ENCODE measurements at places on chromosomes 2 and 18.
A peak's percentile ranks its signal among the peaks of the same experiment; 100 is the strongest.

DNA sequence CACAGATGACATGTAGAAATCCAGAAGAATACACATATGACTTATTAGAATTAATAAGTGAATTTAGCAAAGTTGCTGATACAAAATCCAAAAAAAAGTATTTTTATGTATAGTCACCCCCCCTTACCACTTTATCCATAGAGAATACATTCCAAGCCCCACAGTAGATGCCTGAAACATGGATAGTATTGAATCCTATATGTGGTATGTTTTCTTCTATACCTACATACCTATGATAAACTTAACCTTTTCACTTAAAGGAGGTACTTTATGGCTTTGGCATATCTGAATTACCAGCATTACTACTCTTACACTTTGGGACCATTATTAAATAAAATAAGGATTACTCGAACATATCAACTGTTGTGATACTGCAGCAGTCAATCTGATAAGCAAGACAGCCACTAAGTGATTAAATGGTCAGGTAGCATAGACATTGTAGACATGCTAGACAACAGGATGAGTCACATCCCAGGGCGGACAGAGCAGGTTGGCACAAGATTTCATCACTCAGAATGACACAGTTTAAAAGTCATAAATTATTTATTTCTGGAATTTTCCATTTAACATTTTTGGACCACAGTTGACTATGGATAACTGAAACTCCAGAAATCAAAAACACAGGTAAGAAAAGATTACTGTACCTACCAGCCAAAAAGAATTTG, 208.2 kb upstream of the CHAC2 start:
- DNase-seq = no peak

DNA sequence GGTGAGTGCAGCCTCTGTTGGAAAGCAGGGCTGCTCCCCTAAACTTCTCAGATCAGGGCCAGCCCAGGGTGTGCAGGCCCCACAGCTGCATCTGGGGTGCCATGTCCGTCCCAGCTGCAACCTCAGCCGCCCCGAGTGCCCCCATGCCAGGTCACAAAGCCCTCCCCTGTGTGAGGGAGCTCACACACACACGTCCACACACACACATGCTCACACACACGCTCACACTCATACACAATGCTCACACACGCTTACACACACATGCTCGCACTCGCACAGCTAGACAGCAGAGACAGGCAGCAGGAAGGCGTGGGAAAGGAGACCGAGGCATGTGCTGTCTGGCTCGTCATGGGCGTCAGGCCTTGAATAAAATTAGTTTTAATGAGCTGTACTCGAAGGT, 55.4 kb downstream of the ADI1 start:
- no peak for DNase-seq

DNA sequence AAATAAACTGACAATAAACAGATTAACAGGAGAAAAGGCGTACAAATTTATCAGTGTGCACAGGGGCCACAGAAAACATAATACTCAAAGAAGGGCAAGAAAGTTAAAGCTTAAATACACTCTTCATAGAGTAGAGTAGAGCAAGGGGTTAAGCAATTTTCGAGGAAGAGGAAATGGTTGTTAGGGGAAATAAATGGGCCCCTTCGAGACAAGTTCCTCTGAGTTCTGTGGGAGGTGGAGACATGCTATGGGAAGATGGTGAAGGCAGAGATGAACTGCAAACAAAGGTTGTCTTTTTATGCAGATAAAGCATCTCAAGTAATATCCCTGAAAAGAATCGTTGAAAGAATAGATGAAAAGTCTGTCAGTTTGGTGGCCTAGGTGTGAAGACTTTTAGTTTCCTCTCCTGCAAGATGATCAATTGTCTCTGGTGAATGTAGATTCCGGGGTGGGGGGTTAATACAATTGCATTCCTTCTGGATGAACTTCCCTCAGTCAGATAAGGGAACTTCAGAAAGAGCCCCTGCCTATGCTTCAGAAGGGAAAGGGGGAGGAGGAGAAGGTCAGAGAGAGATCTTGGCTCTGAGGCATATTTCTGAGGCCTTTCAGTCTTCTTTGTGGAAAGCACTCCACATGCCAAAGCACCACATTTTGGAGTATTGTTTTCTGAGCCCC, 127.0 kb downstream of the METTL4 start:
- DNase-seq = no peak

GRCh38 chr2:209424199-209424701, 403 bp downstream of the MAP2 start:
- DNase-seq = no peak

DNA sequence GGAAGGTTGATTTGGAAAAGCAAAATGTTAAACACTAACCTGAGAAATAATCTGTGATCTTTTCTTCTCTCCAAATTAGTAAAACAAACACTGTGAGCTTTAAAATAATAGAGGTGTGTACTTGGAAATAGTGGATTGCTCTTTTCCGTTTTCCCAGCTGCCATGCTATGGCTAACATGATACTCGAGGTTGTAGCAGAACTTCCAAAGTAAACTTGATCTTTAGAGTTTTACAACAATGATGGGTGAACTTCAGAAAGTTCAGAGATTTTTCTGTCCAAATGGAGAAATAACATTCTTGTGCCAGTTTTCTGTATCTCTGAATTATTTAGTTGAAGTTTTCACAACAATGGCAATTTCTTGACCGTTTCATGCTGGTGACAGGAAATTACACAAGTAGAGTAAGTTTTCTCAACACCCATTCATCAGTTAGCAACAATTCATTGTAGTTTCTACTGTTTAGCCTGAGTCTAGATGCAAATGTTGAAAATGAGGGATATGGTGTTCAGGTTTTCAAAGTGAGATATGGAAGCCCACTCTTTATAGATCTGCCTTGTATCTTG, 135.3 kb upstream of the CTAGE1 start:
- no peak for DNase-seq

DNA sequence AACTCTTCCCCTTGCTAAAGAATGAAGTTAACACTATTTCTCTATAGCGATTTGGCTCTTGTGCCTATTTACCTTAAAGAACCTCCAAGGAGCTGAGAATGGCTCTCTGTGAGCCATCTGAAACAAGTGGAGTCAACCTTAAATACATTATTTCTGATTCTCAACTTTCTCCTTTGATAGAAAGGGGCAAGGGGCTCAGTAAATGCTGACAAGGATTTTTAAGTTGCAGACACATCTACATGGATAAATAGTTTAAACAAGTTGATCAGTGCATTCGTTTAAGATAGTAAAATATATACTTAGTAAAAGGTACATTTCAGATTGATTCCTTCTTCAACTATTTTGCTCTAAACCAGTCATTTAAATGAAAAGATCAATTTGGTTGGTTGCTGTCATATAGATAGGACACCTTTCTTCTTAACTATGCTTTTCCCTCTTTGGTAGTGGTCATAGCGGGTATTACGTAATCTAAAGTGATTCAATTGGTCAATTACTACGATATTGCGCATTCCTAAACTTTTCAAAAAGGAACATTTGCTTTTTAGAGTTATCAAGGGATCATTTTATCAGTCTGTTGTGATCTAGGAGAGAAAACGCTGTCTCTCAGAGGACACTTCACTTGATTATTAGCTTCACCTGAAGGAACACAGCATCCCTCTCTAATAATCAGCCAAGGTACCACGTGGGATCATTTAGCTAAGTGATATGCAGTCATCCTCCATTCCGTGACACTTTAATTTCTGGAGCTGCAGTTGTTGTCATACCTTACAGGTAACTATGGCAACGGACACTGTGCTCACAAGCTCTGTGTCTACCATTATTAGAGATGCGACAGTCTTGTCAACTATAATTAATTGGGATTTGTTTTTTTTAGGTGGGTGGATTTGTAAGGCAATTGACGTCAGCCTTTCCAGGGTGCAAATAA, 50.9 kb upstream of the KCNE4 start:
- DNase-seq = no peak

DNA sequence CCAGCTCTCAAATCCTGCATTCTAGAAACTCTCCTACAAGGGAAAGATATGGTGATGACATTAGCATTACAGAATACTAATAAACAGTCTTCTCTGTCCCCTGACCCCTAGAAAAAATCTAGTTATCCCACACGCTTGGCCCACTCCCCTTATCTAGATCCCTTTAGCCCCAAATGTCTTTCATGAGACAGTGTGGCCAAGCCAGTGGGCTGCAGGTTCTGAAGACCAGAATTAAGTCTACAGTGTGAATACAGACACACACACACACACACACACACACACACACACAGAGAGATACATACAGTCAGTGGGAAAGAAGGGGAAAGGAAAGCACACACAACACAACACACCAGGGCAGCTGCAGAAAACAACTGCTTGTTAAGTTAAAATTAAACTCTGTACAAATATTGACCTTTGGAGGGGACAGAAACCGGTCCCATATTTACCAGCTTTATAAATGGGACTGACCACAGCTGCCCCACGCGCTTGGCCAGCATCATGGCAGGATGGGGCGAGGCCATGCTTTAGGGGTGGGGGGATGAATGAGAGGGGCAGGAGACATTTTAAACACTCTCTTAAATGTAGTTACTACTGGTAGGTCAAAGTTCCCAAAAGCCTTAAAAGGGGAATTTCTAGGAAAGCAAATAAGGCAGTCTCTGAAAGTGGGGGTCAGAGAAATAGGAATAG, 49.1 kb downstream of the NHEJ1 start:
- no peak for DNase-seq

GRCh38 chr18:67639872-67640271, 123.4 kb upstream of the DSEL start:
- DNase-seq = no peak

DNA sequence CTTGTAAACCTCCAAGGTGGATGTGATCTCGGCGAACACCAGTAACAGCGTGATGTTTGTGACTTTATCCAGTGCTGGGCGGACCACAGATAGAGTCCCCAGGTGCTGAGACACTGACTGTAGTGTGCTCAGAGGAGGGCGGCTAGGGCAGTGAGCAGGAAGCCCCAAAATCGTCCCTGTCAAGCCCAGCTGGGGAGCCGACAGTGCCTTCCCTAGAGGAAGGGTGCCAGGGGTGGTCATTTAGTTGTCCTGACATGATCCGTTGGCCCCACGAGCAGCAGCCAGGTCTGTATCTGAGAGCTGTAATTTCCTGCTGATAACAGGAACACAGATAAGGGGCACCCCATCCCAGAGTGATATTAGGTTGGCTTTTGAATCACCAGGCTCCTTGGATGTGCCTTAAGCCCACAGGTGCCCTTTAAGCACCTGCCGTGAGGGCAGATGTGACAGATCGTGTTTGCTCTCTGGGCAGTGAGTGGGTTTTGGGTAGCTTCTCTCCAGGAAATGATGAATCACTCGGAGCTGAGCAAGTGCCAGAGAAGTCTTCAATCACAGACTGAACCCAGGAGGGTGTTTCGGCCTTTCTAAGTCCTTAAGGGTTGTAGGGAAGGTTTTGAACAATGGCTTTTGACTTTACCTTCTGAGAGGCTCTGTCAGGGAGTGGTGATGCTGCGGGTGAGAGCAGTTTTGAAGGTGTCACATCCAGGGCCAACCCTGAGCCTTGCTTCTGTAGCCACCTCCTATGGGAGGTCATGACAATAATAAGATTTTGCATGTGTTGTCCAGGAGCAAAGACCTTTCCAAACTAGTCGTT, 7.7 kb downstream of the LPIN1 start:
- peak; percentile 47 for DNase-seq

GRCh38 chr2:175892046-175892445, 110.0 kb downstream of the LNPK start:
- DNase-seq = no peak

GRCh38 chr2:156602552-156602933, 166.4 kb downstream of the GPD2 start:
- no peak for DNase-seq

GRCh38 chr2:173075056-173075780, 428 bp upstream of the MAP3K20 start:
- no peak for DNase-seq

DNA sequence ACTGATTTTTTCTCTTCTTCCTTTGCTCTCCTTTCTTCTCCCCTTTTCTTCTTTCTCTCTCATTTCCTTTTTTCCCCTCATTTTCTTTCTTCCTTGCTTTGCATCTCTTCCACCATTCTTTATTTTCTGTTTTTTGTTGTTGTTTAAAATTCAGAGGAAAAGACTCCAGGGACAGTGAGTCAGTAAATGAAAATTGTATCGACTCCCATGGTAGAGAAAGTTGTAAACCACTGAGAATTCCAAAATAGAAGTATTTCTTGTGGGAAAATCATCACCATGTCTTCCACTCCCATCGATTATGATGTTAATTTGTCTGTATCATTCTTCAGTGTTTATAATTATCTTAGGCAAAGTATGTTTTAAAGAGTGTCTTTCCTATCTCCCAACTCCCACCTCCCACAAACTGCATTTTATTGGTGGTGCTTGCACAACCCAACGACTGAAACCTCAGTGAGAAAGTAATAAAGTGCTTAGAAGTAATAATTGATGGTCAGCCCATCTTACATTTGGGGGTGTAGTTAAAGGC, 134.3 kb downstream of the IRS1 start:
- DNase-seq = no peak

DNA sequence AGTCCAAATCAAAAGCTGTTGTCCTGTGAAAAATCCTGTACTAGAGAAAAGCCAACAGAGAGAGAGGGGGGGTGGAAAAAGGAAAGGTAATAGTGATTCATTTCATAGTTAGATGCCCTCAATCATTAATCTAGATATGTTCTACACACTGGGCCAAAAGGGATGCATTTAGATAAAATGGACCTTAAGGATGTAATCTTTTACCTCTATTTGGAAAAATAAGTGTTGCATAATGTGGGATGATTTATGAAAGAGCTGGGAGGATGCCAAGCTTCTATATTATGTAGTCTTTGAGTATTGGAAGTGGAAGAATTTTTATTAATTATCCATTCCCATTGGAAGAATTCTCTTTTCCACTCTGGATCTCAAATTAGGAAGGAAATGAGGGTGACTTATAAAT, 480.5 kb upstream of the ZEB2 start:
- no peak for DNase-seq

DNA sequence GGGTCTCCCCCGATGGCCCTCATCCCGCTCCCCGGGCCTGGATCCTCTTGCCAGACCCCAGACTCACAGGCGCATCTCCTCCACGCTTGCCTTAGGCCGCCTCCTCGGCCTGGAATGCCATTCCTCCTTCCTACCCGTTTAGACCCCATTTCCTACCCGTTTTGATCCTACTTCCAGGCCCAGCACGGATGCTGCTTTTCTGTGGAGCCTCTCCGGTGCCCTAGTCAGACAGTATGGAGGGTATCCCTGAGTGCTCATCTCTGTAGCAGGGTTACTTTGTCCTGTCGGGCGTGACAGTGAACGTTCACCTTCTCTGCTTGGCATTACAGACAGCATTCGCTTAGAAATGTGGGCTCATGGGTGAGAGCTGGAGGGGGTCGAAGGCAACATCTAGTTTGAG, 9.3 kb downstream of the TOGARAM2 start:
- no peak for DNase-seq

- no peak for DNase-seq
Observed at GRCh38 chr18:38526922-38527321, 961.3 kb upstream of the CELF4 start.

- DNase-seq = no peak
Observed at GRCh38 chr18:79662034-79662433, 17.6 kb upstream of the CTDP1 start.

GRCh38 chr18:48809365-48809764, 141.4 kb downstream of the SMAD7 start:
- DNase-seq = no peak

DNA sequence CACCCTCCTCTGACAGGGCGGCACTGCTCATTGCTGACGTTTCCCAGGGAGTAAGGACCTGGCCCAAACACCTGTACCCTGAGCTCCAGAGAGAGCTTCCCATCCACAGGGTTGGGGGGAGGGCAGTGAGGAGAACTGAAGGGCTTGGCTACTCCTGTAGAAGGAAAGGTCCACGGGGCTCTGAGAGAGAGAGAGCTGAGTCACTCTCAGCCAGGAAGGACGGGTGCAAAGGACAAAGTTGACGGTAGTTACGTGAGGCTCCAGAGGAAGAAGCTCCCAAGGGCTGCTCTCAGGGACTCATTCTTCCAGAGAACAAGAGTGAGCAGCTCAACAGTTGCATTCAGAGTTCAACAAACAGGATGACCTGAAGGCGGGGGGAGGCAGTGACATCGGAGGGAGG, 852.5 kb downstream of the GALR1 start:
- no peak for DNase-seq
